ENCODE measurements at places on chromosomes 3 and 15.

DNA sequence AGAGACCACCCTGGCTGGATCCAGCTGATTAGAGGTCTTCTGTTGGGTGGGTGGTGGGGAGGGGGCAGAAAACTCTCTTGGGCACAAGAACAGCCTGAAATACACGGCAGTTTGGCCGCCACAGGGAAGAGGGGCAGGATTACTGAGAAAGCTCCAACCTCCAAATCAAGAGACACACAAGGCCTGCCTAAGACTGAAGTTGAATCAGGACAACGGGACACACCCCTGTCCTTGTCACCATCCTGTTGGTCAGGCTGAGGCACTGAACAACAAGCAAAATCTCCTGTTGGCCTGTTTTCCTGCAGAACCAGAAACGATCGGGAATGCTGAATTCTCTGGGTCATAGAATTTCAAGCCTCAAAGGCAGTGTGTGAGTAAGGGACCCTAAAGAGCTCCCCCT lies 247.8 kb downstream of the FAM43A start:
- no peak for DNase-seq

- no peak for DNase-seq
Observed at GRCh38 chr15:89665449-89666181, 10.3 kb upstream of the KIF7 start.

- no peak for DNase-seq
Observed at GRCh38 chr3:137105277-137105977, 147.6 kb downstream of the IL20RB start.

DNA sequence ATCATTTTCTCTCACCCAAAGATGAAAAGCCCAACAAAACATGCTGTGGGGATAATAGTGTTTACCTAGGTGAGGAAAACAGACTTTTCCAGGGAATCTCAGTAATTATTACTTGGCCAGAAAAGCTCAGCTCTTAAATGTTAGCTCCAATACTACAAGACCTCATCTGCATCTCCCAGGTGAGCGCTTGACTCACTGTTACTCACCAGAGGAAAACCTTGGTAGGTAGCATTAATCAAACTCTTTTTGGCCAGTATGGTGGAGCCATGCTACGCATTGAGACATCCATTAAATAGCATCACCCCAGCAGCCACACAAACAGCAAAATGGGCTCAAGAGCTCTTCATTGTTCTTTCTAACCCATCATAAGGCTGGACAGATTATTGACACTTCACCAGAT lies 99.0 kb downstream of the TIGIT start:
- no peak for DNase-seq
